Omental fat pad (tissue), 4 donors: ENCODE measurements at places on chromosomes 6 and 20. TPM values are rescaled to one million over a fixed set of nuclear protein-coding genes. Genes with fewer than 3 reads are reported as not detected.

GRCh38 chr6:157713451-157714152 is 109.4 kb upstream of the SNX9 start:
- no peak for DNase-seq

- DNase-seq = no peak
Observed at GRCh38 chr6:1415416-1416063, 26.2 kb downstream of the FOXF2 start.

Gene MICB
- 5.8 TPM for total RNA-seq

- peak; percentile 62 for DNase-seq
Observed at GRCh38 chr20:33719989-33720709, at the start of gene PXMP4. Gene PXMP4 (minus strand): TSS chr20:33720310. CDS start chr20:33720207, 103 bp downstream.

Gene MOG
- total RNA-seq = not detected

Gene SALL4
- 0.19 TPM for total RNA-seq
